ENCODE measurements at places on chromosomes 16 and 17. TPM values are rescaled to one million over a fixed set of nuclear protein-coding genes. Genes with fewer than 3 reads are reported as not detected.

DNA sequence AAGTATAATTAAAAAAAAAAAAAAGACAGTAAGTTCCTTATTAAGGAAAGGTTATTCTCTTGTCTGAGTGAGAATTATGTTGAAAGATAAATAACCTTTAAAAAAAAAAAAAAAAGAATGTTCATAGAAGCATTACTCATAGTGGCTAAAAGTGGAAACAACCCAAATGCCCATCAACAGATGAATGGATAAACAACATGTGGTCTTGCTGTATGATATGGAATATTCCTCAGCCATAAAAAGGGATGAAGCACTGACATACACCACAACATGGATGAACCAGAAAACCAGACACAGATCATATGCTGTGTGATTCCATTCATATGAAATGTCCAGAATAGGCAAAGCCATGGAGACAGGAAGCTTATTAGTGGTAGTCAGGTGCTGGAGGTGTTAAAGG lies 9.2 kb upstream of the CCNF start:
- ATAC-seq: no peak

DNA sequence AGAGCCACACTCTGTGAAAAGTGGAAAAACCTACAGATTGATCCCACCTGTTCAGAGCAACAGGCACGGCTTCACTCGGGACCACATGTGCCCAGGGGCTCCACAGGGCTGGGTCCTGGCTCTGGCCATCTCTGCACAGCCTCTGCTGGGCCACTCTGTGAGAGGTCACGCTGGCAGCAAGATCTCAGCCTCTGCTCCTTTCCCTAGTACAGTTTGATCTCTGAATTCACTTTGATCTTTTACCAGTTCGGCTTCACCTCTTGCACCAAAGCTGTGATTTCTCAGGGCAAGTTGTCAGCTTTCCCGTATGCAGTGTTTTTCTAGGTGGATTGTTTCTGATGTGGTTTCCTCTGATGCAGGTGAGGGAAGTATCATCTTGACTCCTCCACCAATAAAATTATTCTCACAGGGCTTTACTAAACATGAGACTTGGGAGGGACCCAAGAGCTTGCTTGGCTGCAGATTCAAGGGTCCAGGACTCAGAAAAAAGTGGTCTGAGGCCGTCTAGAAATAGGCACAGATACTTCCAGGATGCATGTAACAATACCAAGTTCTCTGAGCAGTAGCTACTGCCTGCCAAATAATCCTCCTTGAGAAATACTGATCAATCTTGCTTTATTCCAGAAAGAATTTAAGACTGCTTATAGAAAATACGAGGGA lies 24.0 kb upstream of the ALDH3A1 start:
- peak; percentile 24 for ATAC-seq

The KRTAP1-1 gene
- total RNA-seq: not detected

The APOH gene
- 0.24 TPM for total RNA-seq

DNA sequence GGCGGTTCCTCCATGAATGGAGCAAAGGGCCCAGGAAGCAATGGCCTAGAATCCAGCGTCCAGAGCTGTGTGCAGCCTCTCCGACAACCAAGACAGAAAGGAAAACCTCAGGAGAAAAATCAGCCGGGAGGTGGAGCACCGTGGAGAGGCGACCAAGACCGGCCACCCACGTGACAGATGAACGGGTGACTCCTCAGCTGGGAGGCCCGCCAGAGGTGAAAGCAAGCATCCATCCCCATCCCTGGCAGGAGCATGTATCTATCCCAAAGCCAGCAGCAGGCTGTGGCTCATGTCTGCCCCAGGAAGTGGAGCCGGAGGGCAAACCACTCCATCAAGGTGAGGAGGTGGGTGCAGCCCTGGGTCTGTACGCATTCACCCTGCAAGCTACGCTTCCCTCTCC lies 52.1 kb downstream of the FOXL1 start:
- no peak for ATAC-seq

DNA sequence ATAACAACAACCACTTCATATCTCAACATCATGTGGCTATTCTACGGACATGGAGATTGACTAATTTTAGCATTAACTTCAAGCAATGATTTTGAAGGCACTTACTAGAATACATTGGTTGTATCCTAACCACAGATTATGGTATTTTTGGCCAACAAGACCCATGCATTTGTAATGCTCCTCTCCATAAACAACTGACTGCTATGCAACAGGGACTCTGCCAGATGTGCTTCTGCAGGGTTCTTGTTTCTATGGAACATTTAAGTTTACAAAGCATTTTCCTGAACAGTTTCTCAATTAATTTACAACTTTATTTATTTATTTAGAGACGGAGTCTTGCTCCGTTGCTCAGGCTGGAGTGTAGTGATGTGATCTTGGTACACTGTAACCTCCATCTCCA lies 178.0 kb downstream of the PARN start:
- ATAC-seq: no peak

GRCh38 chr16:69217433-69217832 lies 30.5 kb downstream of the SNTB2 start:
- ATAC-seq: peak; percentile 64

The FBRS gene
- 42.4 TPM for total RNA-seq

The GNAO1 gene
- 0.64 TPM for total RNA-seq

DNA sequence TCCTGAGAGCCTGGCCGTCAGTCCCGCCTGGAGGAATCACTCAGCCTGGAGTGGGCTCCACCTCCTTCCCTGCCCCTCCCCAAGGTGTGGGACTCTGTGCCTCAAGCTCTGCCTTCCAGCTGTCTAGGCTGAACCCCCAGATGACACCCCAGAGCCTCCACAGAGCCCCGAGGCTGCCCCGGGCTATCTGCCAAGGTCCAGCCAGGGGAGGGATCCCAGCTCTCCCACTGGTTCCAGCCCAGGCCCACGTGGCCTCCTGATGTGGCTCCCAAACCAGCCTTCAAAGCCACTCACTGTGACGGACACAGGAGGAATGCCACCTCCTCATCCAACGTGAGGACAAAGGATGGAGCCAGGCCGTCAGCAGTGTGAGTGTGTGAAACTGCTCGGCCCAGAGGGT lies 45.6 kb upstream of the ENPP7 start:
- ATAC-seq: no peak

The LDHD gene
- 9.2 TPM for total RNA-seq

The ABCA9 gene
- 1.3 TPM for total RNA-seq

- ATAC-seq: no peak
Measured at GRCh38 chr16:53087101-53087500, 32.3 kb downstream of the CHD9 start.

The C17orf67 gene
- total RNA-seq: 0.52 TPM

- no peak for ATAC-seq
Measured at GRCh38 chr16:69663846-69664245, 62.5 kb downstream of the NQO1 start.

DNA sequence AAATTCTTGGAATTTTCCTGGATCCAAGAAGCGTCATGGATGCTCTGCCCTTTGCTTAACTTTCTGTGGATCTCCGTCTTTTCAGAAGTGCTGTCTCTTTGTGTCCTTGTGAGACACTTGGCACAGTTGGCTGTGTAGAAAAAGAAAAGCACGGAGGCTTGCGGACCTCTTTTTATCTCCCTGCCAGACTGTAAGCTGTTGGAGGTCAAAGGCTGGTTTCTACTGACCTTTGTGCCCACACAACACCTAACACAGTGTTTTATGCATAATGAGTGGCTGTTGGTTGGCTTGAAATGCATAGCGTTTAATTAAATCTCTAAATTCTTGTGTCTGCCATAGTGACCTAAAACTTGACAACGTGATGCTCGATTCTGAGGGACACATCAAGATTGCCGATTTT lies 75.7 kb upstream of the CACNG3 start:
- no peak for ATAC-seq

DNA sequence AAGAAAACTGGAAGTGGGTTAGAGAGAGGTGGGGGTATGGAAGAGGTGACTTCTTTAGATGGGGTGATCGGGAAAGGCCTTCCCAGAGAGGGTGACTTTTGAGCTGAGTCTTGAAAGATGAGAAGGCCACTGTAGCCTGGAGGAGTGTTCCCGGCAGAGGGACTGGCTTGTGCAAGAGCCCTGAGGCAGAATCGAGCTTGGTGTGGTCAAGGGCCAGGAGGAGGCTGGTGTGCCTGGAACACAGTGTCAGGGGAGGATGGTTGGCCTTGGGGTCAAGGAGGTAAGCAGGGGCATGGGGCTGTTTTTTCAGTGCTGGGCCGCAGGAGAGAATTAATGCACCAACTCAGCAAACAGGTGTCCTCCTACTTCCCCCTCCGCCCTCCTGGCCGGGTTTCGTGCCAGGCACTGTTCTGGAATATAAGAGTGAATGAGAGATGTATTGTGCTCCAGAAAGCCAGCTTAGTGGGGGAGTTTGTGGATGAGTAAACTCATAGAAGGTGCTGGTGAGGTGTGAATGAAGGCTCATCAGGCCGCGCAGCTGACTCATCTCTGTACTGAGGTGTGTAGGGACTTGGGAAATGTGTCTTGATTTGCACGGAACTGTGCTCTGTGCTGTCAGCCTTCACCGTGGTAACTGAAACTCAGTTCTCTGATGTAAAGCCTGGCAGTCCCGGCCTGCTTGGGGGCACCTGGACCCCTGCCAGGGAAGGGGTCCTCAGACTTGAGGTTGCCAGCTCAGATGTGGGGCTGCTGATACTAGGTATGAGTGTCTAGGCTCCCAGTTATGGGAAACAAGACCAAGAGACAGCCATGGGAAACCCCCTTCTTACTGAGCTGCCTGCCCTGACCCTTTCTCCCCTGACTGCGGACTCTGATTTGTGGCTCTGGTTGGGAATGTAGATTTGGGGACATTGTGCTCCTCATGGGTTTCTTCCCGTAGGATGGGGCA lies 15.3 kb downstream of the KSR1 start:
- peak; percentile 93 for ATAC-seq

The RPH3AL gene
- 10.0 TPM for total RNA-seq

The PPY gene
- not detected for total RNA-seq

GRCh38 chr16:8614435-8615029 lies 7.0 kb upstream of the METTL22 start:
- no peak for ATAC-seq

DNA sequence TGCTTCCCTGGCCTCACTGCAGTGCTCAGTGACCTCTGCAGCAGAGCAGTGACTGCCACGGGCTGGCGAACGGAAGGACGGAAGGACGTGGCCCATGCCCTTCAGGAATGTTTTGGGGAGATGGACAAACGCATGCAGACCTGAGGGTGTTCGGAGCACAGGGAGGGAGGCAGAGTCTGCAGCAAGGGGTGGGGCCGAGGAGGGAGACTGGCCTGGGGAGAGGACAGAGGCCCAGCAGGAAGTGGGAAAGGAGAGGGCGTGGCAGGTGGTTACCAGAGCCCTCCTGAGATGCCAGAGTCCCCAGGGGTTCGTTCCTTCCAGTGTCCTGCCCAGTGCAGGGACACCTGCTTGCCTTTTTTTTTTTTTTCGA lies 21.9 kb downstream of the ADORA2B start:
- peak; percentile 41 for ATAC-seq

The TEX14 gene
- total RNA-seq: 0.24 TPM

The KIF19 gene
- total RNA-seq: 0.16 TPM

The CHST6 gene
- total RNA-seq: 4.6 TPM

DNA sequence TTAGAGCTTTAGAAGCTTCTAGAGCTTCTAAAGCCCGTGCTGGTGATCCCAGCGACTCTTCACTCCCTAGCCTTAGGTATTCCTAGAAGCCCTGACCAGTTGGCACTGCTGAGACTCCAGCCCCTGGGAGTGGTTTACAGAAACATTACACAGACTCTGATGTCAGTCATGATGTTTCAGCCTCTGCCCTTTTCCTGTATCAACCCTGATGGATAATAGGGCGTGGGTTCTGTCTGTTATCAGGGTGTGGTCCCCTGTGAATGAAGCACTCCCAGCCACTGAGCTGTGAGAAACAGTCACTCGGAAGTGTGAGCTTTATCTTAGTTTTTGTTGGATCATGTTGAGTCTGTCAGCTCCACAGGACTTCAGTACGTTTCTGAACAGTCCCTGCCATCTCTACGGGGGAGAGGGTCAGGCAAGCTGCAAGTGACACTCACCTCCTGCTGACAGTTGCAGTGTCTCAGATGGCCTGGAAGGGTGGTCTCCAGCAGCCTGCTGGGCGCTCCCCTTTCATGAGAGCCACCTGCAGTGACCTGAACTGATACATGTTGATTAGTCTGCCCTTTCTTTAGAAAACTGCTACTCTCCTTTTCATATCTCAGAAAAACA lies 12.8 kb downstream of the GOSR2 start:
- peak; percentile 64 for ATAC-seq

Measured in esophagus mucosa (tissue), 1 donor.